ENCODE measurements at places on chromosomes 13 and 19. TPM values are rescaled to one million over a fixed set of nuclear protein-coding genes. Genes with fewer than 3 reads are reported as not detected.
A peak's percentile ranks its signal among the peaks of the same experiment; 100 is the strongest.

GRCh38 chr13:30697996-30698401 lies 37.3 kb upstream of the ALOX5AP start:
- DNase-seq: no peak

GRCh38 chr13:38537051-38537450 lies 149.8 kb upstream of the FREM2 start:
- no peak for DNase-seq

DNA sequence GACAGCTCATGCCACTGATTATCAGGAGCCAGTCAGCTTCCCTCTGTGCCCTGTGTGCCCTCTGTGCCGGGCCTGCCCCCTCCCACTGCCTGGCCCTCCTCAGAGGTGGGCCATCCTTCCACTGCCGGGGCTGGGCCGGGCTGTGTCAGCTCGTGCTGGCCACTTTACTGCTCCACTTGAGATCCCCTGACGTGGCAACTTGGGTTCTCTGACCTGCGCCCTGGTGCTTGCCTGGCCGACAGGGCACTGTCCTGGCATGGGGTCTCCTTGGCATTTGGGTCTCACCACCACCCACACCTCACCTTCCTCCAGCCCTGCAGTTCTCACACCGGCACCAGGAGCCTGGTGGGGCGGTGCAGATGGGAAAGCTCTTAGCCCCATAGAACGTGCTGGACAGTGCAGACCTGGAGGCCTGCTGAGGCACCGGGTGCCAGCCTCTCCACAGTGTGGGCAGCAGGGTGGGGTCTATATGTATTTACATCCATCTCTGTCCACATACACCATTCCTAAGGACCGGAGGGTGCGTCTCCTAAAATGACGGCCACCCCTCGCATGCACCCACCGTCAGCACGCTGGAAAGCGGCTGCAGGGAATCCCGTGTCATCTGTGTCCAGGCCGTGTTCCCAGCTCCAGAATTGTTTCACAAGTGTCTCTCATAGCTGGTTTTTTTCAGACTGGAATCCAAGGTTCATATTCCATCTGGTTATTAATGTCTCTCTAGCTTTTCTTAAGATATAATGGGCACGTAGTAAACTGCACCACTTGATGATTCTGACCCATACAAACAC lies 11.8 kb downstream of the DAZAP1 start:
- DNase-seq: no peak

DNA sequence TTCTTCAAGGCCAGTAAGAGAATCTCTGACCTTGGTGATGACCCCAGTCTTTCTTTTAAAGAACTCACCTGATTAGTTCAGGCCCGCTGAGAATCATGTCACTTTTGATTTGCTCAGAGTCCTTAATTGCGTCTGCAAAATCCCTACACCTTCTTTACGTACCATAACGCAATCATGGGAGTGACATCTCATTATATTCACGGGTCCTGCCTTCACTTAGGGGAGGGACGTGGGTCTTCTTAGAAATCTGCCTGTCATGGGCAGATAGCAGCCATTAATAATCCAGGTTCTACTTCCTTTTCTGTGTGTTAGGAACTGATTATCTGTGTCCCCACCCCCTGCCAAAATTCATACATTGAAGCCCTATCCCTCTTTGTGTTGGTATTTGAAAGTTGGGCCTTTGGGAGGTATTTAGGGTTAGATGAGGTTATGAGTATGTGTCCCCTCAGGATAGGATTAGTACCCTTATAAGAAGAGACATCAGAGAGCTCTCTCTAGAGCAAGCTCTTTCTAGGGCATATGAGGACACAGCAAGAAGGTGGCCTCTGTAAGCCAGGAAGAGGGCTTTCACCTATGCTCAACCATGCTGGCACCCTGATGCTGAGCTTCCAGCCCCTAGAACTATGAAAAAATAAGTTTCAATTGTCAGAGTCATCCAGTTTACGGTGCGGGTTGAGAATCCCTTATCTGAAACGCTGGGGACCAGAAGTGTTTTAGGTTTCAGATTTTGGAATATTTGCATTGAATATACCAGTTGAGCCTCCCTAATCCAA lies 9.9 kb downstream of the TPP2 start:
- no peak for DNase-seq

DNA sequence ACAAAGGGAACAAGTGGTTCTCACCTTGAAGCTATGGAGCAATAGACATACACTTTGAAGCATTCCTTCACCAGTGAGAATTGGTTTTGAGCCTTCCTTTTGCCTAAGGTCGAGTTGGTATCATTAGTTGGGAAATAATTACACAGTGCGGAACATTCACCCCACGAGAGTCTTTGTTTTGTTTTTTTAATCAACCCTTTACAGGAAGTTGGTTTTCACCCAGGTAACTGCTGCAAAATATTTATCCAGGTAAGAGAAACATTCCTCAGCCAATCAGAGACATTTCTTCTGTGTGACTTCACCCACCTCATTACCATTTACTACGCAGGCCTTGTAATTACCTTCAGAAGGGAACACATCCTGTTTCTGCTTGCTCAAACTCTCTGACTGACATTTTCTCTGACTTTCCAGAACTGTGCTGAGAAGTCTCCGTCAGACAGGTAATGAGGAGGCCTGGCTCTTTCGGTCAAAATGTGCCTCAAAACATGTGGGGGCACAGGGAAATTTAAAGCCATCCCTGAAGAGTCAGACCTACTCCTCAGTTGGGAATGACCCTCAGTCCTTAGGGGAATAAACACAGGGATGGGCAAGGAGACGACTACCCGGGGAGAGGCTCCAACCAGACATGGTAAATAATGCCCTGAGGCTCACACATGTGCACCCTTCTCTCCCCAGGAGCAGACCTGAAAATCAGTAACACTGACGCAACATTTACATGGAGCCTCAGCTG lies 22.7 kb upstream of the SERP2 start:
- no peak for DNase-seq

- no peak for DNase-seq
Measured at GRCh38 chr13:76225815-76226489, 589.8 kb downstream of the LMO7 start.

DNA sequence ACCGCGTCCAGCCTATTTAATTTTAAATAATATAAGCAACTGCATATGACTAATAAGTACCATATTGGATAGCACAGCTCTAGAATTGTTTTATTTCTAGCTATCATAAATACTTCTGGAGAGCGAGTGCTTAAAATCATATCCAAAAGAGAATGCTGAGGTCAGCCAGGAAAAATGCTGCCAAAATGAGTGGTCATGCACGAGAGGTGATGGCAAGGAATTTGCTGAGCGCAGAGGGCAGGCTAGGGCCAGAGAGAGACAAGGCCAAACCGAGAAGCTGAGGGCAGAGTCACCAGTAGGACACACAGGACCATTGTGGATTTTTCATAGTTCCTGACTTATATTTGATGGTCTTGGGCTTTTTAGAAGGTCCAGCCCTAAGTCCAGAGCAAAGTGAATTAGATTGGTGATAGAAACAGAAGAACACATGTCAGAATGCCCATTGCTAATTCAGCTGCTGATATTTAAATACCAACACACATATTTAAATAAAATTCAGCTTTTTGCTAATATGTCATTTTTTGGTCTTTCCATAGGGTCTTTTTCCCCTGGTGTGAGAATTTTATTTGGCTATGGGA lies 33.6 kb upstream of the UBL3 start:
- peak; percentile 52 for DNase-seq

GRCh38 chr19:50326101-50326664 lies 3.0 kb downstream of the KCNC3 start:
- no peak for DNase-seq

- peak; percentile 74 for DNase-seq
Measured at GRCh38 chr19:45591004-45591637, 6.5 kb upstream of the OPA3 start.

- DNase-seq: no peak
Measured at GRCh38 chr13:46775385-46776107, 21.4 kb downstream of the ESD start.

DNA sequence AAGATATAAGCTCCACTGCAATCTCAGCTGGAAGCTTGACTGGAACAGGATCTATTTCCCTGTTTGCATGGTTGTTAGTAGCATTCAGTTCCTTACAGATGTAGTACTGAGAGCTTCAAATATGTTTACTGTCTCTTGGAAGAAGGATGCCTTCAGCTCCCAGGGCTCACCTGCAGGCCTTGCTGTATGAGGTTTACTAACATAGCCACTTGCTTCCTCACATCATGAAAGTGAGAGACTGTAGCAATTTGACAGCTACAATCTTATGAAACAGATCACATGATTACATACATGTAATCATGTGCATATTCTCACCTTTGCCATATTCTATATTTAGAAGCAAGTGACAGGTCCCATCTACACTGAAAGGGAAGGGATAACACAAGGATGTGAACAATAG lies 458.1 kb upstream of the PCDH20 start:
- no peak for DNase-seq

DNA sequence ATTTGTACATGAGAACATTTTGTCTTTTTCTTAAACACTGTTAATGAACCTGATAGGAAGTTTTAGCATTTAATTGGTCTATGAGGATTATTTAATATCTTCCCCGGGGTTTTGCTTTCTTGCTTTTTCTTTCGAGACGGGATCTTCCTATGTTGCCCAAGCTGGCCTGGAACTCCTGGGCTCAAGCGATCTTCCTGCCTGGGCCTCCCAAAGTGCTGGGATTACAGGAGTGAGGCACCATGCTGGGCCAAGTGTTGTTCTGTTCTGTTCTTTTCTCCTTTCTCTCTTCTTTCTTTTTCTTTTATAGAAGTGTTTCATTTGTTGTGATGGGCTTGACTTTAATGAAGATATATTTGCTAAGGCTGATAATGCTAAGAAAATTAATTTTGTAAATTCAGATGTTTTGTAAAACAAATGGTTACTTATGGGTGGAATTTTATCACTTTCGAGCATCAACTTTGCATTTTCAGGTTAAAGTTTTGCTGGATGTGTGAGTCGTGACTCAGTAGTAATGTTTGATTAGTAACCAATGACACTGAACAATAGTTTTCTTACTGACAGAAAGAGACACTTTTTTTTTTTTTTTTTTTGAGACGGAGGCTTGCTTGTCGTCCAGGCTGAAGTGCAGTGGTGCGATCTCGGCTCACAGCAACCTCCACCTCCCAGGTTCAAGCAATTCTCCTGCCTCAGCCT lies 2.2 kb downstream of the PAN3 start:
- DNase-seq: no peak

DNA sequence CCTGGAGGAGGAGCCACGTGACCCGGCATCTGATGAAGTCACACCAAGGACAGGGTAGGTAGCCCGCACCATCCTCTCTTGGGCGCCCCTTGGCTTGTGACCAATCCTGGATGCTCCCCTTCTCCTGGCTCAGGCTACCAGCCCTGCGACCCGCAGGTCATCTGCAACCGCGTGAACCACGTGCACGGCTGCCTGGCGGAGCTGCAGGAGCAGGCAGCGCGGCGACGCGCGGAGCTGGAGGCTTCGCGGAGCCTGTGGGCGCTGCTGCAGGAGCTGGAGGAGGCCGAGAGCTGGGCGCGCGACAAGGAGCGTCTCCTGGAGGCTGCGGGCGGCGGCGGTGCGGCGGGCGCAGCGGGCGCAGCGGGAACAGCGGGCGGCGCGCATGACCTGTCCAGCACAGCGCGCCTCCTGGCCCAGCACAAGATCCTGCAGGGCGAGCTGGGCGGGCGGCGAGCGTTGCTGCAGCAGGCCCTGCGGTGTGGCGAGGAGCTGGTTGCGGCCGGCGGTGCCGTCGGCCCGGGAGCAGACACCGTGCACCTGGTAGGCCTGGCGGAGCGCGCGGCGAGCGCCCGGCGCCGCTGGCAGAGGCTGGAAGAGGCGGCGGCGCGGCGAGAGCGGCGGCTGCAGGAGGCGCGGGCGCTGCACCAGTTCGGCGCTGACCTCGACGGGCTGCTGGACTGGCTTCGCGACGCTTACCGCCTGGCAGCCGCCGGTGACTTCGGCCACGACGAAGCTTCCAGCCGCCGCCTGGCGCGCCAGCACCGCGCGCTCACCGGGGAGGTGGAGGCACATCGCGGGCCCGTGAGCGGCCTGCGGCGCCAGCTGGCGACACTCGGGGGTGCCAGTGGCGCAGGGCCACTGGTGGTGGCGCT lies 45.9 kb downstream of the SPTBN4 start:
- no peak for DNase-seq

DNA sequence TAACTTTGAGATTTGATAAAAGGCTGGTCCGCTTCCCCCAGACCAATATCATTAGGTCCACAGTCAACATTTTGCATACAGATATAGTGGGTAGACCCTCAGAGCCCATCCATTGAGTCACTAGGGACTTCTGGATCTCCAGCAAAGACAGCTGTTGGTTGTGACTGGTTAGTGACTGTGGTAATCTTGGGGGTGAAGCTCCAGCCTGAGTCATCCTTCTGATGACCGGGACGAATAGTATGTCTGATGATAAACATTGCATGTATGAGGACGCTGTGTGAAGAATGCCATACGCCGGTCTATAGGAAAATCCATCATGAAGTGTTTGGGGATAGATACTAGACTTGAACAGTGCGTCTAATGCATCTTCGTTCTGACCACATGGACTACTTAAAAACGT lies 307.0 kb downstream of the UQCRFS1 start:
- no peak for DNase-seq

- no peak for DNase-seq
Measured at GRCh38 chr13:67120872-67121531, 109.1 kb downstream of the PCDH9 start.

- peak; percentile 83 for DNase-seq
Measured at GRCh38 chr19:47608969-47609905, at the start of gene BICRA. BICRA (plus strand) TSS chr19:47609134; CDS start chr19:47673575, 64,441 bp downstream.

GRCh38 chr13:45882626-45883025 lies 31.1 kb upstream of the SIAH3 start:
- no peak for DNase-seq

DNA sequence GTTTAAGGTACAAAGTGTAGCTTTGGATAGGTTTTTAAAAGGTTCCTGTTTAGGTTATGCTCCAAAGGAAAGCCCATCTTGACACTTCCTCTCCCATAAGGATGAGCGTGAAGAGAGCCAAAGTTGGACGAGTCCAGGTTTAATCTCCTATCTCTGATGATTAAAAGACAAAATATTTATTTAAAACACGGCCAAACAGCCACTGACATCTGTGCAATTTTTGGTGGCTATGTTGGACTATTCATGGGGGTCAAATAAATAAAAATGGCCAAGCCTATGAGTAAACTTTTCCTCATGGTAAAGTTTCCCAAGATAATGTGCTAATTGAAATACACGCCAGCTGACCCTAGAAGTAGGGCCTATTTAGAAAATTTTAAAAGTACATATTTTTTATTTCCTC lies 69.0 kb upstream of the DOCK9 start:
- DNase-seq: no peak

ILF3 gene
- total RNA-seq: 254 TPM

ZBTB7A gene
- 53.6 TPM for total RNA-seq

CLEC4G gene
- total RNA-seq: 1.5 TPM

TICAM1 gene
- total RNA-seq: 9.2 TPM

SHISA7 gene
- total RNA-seq: 0.49 TPM

PDS5B gene
- 31.6 TPM for total RNA-seq

DIRAS1 gene
- 2.4 TPM for total RNA-seq

RASGRP4 gene
- 4.6 TPM for total RNA-seq

MEDAG gene
- 4.0 TPM for total RNA-seq

CD209 gene
- 29.0 TPM for total RNA-seq

VN1R2 gene
- not detected for total RNA-seq

NOTCH3 gene
- total RNA-seq: 38.5 TPM

All from adrenal gland (tissue), 19 donors.